Heart left ventricle (tissue), 16 donors: ENCODE measurements at places on chromosomes 7 and 10. TPM values are rescaled to one million over a fixed set of nuclear protein-coding genes. Genes with fewer than 3 reads are reported as not detected.
A peak's percentile ranks its signal among the peaks of the same experiment; 100 is the strongest.

DNA sequence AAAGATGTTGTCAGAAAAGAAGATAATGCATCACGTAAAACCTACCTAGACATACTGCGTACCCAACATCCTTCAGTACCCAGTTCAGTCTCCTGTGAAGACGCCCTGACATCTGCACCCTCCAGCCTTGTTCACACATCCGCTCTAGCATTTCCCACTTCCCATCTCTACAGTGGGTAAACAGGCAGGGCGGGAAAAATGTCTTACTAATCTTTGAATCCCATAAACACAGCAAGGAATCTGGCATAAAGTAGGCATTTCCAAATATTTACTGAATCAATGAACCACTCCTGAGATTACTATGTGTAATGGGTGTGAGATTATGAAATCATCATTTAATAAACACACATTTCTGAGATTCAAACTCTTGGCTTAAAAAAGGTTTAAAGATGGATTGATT, 132.8 kb downstream of the GLI3 start:
- no peaks in the 10 kb centered on the region for H3K36me3 ChIP-seq

GRCh38 chr7:15719311-15719710, 32.8 kb upstream of the MEOX2 start:
- peaks cover 7% of the 10 kb centered on the region for H3K4me1 ChIP-seq
- no peak for DNase-seq
- no peaks in the 10 kb centered on the region for H3K27me3 ChIP-seq
- H3K4me3 ChIP-seq: no peak overlapping the region
- H3K36me3 ChIP-seq: no peaks in the 10 kb centered on the region
- H3K27ac ChIP-seq: no peak overlapping the region

DNA sequence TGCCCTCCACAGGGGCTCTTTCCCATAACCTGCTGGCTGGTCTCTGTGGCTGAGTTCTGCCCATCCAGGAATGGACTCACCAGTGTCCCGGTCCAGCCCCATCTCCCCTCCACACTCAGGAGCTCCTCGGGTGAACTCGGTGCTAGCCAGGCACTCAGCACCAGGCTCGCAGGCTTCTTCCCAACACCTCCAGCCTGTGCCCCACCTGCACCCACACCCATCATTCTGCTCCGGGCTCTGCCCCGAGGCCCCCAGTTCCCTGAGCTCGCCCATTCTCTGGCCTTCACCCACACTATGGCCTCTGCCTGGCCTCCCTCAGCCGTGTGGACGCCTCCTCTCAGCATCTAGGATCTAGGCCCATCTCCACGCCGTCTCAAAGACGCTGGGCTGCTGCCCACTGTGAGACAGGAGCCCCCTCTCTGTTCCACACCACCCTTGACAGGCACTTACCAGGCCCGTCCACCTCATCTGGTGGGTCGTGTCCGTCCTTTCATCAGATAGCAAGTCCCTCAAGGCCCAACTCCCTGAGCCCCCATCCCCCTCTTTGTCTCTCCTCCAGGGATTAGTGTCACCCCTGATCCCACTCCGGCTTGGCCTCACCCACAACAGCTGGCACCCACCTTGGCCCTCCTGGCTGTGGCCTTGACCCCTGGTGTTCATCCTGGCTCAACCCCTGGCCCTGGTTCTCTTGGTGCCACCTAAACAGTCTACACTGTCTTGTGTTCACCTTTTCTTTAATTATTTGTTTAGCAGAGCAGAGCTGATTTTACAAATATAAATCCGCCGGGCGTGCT, 76.0 kb upstream of the FAM20C start:
- no peak overlapping the region for H3K4me3 ChIP-seq
- H3K36me3 ChIP-seq: no peaks in the 10 kb centered on the region
- H3K27me3 ChIP-seq: no peaks in the 10 kb centered on the region

DNA sequence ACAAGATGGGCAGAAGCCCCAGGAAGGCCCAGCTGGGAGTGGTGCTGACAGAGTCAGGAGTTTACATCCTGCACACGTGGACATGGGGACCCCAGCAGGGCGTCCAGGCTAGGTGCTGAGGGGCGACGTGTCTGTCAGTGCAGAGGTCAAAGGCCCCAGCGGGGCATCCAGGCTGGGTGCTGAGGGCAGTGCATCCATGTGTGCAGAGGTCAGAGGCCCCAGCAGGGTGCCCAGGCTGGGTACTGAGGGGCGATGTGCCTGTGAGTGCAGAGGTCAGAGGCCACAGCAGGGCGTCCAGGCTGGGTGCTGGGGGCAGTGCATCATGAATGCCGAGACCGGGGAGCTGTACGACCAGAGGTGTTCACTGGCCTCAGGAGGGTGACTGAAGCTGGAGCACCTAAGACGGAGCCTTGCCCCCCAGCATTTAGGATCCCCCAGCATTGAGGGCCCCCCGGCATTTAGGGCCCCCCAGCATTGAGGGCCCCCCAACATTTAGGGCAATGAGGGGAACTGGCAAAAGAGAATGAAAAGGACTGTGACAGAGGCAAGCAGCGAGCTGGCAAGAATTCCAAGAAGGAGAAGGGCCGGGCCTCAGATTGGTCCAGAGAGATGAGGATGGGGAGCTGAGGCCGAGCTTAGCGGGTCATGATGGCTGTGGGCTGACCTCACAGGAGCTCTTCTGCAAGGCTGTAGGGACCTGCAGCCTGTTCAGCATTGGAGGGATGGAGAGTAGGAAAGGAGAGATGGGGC, 474.9 kb downstream of the PTPRN2 start:
- H3K4me3 ChIP-seq: no peak overlapping the region
- H3K4me1 ChIP-seq: no peaks in the 10 kb centered on the region
- DNase-seq: no peak
- H3K36me3 ChIP-seq: no peaks in the 10 kb centered on the region
- H3K27me3 ChIP-seq: no peaks in the 10 kb centered on the region

DNA sequence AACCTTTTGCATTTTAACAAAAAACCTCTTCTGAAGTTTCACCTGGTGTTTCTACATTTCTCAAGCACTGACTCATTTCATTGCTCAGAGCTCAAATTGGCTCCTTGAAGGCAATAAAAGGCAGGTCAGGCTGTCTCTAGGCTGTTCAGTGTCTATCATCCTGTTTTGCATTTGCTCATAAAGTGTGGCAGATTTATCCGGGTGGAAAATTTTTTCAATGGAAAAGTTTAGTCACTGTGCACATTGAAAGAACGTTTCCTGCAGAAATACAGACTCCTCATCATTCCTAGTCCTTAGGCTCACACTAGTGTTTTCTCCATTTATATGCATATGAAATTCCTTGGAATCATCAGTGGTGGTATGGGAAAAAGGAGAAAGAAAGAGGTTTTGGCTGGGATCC, 114.2 kb upstream of the DGKB start:
- H3K27me3 ChIP-seq: no peaks in the 10 kb centered on the region
- no peaks in the 10 kb centered on the region for H3K4me1 ChIP-seq
- H3K4me3 ChIP-seq: no peak overlapping the region

GRCh38 chr7:86968618-86969017, 90.8 kb downstream of the ELAPOR2 start:
- no peaks in the 10 kb centered on the region for H3K36me3 ChIP-seq
- H3K27me3 ChIP-seq: no peaks in the 10 kb centered on the region
- H3K4me3 ChIP-seq: no peak overlapping the region
- no peak overlapping the region for H3K27ac ChIP-seq

- H3K27ac ChIP-seq: no peak overlapping the region
- DNase-seq: no peak
- H3K27me3 ChIP-seq: no peaks in the 10 kb centered on the region
- H3K36me3 ChIP-seq: no peaks in the 10 kb centered on the region
- no peak overlapping the region for H3K4me3 ChIP-seq
Observed at GRCh38 chr7:71991586-71991985, 420.6 kb downstream of the CALN1 start.

DNA sequence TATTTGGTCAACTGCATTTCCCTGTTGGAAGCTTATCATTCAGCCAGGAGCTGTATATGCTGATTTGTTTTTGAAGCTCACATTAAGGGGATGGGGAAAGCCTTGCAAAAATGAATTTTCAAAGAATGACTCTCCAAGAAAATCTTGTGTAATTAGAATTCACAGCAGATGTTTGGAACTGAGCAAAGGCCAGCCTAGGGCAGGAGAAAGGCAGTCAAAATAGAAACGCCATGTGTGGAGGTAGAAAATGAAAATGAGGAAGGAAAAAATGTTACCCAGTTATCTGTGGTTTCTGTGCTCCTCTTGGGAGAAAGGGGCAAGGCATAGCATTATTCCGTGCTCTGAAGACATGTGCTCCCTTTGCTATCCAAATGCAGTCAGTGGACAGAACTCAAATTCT, 93.5 kb downstream of the NRP1 start:
- H3K4me3 ChIP-seq: no peak overlapping the region
- no peaks in the 10 kb centered on the region for H3K27me3 ChIP-seq
- H3K4me1 ChIP-seq: peaks cover 18% of the 10 kb centered on the region
- no peak for DNase-seq
- H3K27ac ChIP-seq: no peak overlapping the region
- peaks cover 67% of the 10 kb centered on the region for H3K36me3 ChIP-seq

- H3K27ac ChIP-seq: peak overlapping the region; percentile 98
- H3K4me1 ChIP-seq: peaks cover 8% of the 10 kb centered on the region
- H3K36me3 ChIP-seq: peaks cover 19% of the 10 kb centered on the region
- no peak for DNase-seq
- H3K4me3 ChIP-seq: peak overlapping the region; percentile 95
- H3K27me3 ChIP-seq: peaks cover 22% of the 10 kb centered on the region
Observed at GRCh38 chr10:75398200-75398691, 3.3 kb downstream of the ZNF503 start.

DNA sequence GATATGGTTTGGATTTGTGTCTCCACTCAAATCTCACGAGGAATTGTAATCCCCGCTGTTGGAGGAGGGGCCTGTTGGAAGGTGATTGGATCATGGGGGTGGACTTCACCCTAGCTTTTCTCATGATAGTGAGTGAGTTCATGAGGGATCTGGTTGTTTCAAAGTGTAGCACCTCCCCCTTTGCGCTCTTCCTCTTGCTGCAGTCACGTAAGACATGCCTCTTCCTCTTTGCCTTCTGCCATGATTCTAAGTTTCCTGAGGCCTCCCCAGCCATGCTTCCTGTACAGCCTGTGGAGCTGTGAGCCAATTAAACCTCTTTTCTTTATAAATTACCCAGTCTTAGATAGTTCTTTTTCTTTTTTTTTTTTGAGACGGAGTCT, 17.1 kb downstream of the CDNF start:
- no peak overlapping the region for H3K27ac ChIP-seq
- DNase-seq: no peak
- H3K4me3 ChIP-seq: no peak overlapping the region
- H3K27me3 ChIP-seq: no peaks in the 10 kb centered on the region
- no peaks in the 10 kb centered on the region for H3K36me3 ChIP-seq
- peaks cover 7% of the 10 kb centered on the region for H3K4me1 ChIP-seq

DNA sequence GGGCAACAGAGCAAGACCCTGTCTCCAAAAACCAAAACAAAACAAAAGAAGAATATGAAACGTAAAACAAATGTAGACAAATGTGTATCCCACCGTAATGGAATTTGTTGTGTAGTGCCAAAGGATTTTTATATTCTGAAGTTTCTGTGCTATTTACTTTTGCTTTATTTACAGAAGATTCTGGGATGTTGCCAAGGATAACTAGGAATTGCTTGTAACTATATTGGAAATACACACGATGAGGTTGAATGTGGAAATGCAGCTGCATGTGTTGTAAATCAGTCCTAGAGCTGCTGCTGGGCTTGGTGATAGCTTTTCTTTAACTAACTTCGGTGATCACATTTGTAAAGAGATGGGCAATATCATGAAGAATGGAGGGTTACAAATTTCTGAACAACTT, 39.5 kb downstream of the GALNT17 start:
- no peak for DNase-seq
- peaks cover 5% of the 10 kb centered on the region for H3K4me1 ChIP-seq
- no peak overlapping the region for H3K4me3 ChIP-seq
- no peaks in the 10 kb centered on the region for H3K27me3 ChIP-seq
- H3K36me3 ChIP-seq: no peaks in the 10 kb centered on the region
- H3K27ac ChIP-seq: no peak overlapping the region

- H3K36me3 ChIP-seq: no peaks in the 10 kb centered on the region
- H3K27me3 ChIP-seq: no peaks in the 10 kb centered on the region
- no peak overlapping the region for H3K4me3 ChIP-seq
- no peak overlapping the region for H3K27ac ChIP-seq
- DNase-seq: no peak
- no peaks in the 10 kb centered on the region for H3K4me1 ChIP-seq
Observed at GRCh38 chr10:116664631-116665030, 43.9 kb downstream of the PNLIPRP2 start.

GRCh38 chr7:19145434-19146115, 354 bp upstream of the FERD3L start:
- no peak for DNase-seq
- peaks cover 75% of the 10 kb centered on the region for H3K27me3 ChIP-seq
- H3K27ac ChIP-seq: no peak overlapping the region
- no peak overlapping the region for H3K4me3 ChIP-seq

DNA sequence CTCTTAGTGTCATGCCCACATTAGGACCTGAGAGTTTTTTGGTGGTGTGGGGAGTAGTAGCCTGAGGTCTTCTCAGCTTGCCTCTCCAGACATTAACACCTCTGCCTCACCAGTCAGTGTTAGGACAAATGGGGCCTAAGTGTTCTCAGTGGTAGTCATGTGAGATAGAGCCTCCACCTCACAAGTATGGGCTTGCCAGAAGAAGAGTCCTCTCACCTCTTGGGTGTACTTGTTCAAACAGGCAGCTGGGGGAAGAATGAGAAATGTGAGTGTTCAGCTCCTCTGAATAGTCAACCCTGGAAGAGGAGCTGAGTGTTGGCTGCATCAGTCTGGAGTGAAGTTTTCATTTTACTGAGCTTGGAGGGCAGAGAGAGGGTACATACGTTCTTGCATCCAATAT, 464.6 kb downstream of the POM121L12 start:
- no peak overlapping the region for H3K4me3 ChIP-seq
- no peaks in the 10 kb centered on the region for H3K4me1 ChIP-seq
- H3K27me3 ChIP-seq: no peaks in the 10 kb centered on the region
- H3K27ac ChIP-seq: no peak overlapping the region
- DNase-seq: no peak

DNA sequence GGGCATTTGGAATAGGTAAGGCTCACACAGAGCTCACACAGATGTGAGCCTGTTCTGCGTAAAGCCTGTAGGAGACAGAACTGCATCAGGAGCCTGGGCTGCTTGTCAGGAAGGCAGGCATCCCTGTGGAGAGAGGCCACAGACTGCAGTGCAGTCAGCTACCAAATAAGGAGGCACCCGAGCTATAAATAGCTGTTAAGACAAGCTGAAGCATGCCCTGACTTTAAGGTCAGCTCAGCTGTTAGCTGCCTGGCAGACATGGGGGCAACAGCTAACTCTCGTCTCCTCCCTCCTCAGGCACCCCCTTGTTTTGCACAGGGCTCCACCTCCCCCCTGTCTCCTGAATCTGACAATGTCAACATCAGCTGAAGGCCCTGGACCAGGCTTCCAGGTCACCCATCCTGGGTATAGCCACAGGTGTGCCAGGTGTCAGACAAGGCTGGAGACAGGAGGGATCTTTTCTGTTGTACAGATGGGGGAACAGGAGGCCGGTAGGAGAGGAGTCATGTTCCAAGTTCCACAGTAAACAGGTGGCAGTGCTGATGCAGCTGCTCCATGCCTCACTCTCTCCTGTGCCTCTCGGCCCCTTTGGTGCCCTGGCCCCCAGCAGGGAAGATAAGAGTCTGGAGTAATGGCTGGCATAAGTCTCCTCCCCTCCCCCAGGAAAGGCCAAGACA, 27.6 kb upstream of the MKRN1 start:
- H3K4me3 ChIP-seq: no peak overlapping the region
- H3K27me3 ChIP-seq: no peaks in the 10 kb centered on the region
- H3K4me1 ChIP-seq: peaks cover 17% of the 10 kb centered on the region
- peak overlapping the region; percentile 55 for H3K27ac ChIP-seq
- H3K36me3 ChIP-seq: no peaks in the 10 kb centered on the region

Gene AGR3
- not detected for total RNA-seq

Gene NPTX2
- 32.0 TPM for total RNA-seq

Gene VCL
- 461 TPM for total RNA-seq

Gene OR9A2
- not detected for total RNA-seq

Gene GARIN1A
- 2.3 TPM for total RNA-seq

Gene C10orf105
- not detected for total RNA-seq
